Stromal cell of bone marrow (primary cell): ENCODE measurements at places on chromosomes 12 and 14.

DNA sequence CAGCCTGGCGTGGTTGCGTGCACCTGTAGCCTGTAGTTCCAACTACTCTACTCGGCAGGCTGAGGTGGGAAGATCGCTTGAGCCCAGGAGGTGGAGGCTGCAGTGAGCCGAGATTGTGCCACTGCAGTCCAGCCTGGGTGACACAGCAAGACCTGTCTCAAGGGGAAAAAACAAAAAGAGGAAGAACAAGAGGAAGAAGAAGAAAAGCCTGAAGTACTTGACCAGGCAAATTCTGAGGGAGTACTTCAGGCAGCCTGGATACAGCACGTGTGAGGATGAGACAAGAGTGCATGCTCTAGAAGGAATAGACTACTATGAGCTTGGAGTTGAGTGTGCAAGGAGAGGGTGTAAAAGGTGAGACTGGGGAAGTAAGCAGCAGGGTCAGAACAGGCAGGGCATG, 1.8 kb downstream of the GDF3 start:
- no peak for DNase-seq

DNA sequence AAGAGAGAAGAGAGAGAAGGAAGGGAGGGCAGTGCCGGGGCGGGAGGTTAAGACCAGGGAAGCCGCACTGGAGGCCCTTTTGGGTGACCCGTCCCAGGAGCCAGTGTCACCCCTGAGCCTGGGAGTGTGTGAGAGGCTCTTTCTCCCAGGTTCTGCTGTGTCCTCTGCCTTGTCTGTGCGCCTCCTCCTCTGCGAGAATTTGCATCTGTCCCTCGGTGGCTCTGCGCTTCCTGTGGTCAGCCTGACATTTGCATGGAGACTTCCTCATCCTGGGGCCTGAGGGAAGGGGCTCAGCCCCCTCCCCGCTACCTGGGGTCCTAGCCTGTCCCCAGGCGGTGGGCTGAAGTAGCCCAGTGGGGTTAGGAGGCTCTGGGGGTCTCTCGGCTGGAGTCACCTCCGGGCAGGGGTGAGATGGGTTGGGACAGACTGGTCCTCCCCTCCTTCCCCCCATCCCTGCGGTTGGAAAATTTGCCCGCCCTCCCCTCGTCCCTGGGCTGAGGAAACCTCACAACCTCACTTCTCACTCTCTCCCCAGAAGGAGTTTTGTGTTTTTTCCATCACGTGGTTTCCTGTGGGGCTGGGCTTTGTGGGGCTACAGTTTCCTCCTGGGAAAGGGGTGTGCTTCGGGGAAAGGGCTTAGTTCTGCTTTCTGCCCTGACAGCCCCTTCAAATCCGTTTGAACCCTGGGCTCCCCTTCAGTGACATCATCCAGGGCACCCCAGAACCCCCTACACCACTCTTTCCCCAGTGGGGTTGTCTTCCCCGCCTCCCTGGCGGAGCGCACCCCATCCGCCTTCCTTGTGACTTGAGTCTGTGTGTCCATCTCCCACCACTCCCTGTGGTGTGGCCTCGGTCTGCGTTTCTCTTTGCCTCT, 2.5 kb downstream of the PTPN6 start:
- DNase-seq = peak; percentile 80

GRCh38 chr14:54621686-54622085, 54.8 kb downstream of the SAMD4A start:
- DNase-seq = no peak

GRCh38 chr12:47205532-47206449, 126.0 kb upstream of the AMIGO2 start:
- DNase-seq = no peak

DNA sequence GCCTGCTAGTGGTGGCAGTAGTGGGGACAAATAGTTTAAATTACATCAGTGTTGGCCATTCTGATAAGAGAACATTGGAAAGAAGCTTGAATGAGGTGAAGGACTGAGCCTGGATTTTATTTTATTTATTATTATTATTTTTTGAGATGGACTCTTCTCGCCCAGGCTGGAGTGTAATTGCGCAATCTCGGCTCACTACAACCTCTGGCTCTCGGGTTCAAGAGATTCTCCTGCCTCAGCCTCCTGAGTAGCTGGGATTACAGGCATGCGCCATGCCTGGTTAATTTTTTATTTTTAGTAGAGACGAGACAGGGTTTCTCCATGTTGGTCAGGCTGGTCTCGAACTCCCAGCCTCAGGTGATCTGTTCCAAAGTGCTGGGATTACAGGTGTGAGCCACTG, 739.4 kb downstream of the AACS start:
- no peak for DNase-seq

GRCh38 chr14:33207467-33208017, 268.9 kb downstream of the NPAS3 start:
- no peak for DNase-seq

DNA sequence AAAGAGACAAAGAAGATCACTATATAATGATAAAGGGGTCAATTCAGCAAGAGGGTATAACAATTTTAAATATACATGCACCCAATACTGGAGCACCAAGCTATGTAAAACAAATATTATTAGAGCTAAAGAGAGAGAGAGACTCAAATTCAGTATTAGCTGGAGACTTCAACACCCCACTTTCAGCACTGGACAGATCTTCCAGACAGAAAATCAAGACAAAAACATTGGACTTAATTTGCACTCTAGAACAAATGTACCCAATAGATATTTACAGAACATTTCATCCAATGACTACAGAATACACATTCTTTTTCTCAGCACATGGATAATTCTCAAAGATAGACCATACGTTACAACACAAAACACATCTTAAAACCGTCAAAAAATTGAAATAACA, 81.0 kb downstream of the KLHL28 start:
- DNase-seq = no peak

DNA sequence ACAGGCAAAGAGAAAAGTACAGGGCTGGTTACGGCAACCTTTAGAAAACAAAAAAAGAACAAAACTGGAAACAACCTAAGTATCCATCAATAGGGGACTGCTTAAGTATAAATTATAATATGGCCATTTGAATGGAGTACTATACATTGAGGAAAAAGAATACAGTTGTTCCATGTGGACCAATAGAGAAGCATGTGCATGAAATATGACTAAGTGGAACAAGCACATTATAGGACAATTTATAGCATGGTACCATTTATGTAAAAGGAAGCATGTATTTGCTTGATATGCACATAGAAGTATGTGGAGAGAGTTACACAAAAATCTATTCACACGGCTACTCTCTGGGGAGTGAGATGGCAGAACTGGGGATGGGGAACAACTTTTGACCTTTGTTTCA, 49.2 kb upstream of the FAM222A start:
- DNase-seq = no peak

DNA sequence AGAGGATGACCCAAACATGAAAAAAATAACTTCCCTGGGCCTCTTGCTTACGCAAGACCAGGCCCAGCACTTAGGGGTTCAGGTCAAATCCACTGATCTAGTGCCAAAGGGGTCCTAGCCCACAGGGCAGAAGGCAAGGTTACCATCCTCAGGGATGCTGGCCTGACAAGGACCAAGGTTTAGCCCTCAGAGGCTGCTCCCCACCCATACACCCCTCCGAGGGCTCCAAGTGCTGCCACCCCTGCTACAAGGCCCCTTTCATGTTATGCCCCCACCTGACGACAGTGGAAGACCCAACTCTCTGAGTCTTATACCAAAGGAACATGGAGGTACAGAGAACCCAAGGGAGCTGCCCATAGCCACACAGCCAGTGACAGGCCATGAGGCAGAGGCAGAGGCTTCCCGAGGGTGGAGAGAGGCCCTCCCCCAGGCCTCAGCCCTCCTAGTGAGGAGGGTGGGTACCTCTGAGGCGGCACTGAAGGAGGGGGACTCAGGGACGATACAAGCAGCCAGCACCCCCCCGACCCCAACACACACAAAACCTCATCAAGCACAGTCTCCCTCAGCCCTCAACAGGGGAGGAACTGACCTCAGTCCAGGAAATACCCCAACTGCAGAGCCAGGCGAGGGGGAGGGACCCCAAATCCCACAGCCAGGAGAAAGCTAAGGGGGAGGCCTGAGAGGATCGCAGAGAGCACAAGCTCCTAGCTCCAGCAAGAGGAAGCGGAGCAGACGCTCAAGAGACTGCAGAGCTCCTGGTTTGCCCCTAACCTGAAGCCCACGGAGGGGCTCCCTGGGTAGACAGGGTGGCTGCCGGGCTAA, 37.0 kb downstream of the ANAPC7 start:
- DNase-seq = no peak

- no peak for DNase-seq
Measured at GRCh38 chr12:122991623-122992275, 11.3 kb downstream of the ARL6IP4 start.

GRCh38 chr14:62431496-62431895, 613.8 kb downstream of the KCNH5 start:
- no peak for DNase-seq

DNA sequence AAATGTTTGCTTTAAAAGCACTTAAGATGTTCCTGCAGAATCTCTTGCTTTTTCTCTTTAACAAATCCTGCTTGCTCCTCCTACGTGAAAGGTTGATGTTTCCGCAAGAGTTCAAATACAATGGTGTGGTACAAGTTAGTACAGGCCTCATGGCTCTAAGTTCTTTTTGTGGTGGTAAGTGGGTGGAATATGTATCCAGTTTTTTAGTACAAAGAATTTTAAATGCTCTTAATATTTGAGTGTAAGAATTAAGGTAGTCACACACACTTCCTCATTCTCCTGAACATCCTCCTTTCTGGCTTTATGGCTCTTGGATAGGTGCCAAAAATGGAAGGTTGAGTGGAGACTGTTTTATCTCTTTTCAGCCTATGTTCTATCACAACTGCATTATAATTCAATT, 1.8 kb downstream of the OTOGL start:
- DNase-seq = no peak

GRCh38 chr12:5192726-5193125, 149.0 kb downstream of the KCNA5 start:
- no peak for DNase-seq

GRCh38 chr14:95502381-95502950, 14.0 kb downstream of the SYNE3 start:
- DNase-seq = no peak

DNA sequence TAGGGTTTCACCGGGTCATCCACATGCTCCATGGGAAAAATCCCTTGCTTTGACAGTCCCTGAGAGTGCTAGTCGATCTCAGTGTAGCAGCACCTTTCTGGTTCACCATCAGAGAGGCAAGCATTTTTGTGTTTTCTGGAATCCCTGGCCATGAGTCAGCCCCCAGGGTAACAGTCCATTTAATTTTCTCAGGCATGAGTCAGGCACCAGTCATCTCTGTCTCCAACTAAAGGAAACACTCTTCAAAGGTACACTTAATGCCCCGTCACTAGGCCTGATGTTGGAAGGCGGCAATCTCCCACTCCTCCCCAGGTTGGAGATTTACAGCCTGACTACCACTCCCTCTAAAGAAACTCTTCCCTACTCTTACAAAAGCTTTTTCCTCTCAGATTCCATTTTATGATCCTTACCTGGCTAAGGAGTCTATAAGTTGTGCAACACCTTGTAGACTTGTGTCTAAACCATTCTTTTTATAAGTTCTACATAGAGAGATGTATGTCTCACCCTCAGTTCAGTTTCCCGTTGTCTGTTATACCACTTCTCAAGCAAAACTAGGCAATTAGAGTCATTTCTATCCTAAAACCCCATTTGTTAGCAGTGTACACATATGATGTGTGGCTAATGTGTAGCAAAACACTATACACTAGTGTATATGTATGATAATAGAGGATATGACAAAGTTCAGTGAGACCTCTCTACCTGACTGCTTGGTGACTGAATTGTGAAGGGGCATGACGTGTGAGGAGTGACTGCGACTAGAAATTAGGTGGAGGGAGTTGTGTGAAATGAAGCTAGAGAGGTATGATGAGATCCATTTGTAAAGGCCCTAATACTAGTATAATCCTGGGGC, 24.6 kb downstream of the TMEM19 start:
- DNase-seq = peak; percentile 72

DNA sequence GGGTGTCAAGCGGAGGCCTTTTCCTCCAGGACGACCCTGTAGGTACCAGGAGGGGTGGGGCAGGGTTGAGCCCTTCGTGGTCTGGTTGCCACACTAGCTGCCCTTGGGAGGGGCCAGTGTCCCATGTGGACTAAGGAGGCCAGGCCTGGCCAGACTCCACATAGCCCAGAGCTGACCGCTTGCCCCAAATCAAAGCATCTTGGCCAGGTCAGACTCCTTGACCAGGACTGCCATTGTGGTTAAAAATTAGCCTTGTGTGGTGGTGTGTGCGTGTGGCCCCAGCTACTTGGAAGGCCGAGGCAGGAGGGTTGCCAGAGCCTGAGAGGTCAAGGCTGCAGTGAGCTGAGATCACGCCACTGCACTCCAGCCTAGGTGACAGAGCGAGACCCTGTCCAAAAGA, 24.8 kb downstream of the ALDH2 start:
- DNase-seq = no peak

- no peak for DNase-seq
Measured at GRCh38 chr12:67697967-67698366, 49.4 kb downstream of the DYRK2 start.

DNA sequence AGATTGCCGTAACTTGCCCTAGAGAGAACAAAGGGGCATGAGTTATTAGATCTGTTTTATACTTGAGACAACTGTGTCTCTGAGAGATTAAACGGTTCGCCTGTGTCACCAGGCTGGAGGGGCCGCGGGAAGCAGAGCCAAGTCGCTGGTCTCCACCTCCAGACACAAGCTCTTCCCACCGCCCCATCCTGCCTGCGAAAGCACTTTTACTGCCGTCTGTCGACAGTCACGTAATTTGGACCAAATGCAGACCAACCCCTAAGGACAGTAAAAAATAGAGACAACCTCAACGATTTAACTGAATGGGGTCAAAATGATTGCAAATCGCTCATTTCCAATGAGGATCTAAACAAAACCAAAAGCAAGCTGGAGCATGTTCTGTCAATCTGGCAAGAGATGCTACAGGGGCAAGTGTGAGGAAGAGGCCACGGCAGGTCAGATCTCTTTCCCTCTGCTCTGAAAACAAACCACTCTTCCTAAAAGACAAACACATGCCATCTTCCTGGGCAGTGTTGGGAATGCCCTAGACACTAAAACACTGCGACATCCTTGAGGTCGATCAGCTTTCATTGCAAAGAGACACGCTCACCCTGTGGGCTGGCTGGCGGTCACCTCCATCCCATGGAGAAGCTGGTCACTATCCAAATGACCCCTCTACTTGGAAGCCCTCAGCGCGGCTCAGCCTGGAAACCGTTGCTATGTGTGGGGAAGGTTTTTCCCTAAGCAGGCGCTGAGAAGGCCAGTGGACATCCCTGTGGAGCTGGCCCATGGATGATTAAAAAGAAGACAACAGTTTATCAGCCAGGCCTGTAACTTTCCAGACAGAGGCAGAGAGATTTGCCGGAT, 17.1 kb downstream of the GSC start:
- DNase-seq = no peak

DNA sequence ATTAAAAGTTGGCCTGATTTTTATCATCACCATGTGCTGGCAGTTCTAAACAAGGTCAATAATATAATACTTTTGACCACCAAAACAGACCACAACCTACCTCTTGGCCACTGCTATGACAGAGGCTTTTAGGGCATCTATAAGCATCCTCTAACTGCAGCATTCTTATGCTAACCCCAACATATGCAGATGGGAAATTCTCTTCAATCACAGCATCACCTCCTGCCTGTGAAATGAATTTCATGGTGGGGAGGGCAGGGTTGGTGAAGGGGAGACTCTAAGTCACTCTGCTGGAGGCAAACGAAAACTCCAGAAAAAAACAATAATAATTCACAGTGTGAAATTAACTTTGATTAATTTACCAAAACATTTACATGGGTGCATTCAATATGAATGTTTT, 78.8 kb upstream of the FAR2 start:
- no peak for DNase-seq

GRCh38 chr14:52146504-52146903, 77.6 kb upstream of the NID2 start:
- no peak for DNase-seq

- DNase-seq = no peak
Measured at GRCh38 chr14:89634037-89634436, 217.0 kb upstream of the FOXN3 start.

- no peak for DNase-seq
Measured at GRCh38 chr12:103956509-103957027, 9.1 kb upstream of the TDG start.
